T-helper 2 cell treated with Interferon-gamma antibody and Interleukin-4, amounts not matched to agents 5 μg/mL and 100 μg/mL, for 36 hours (primary cell): ENCODE measurements at places on chromosomes 11 and 22.

GRCh38 chr11:76798671-76799065, 15.5 kb downstream of the TSKU start:
- H3K27me3 ChIP-seq: no peaks in the 10 kb centered on the region
- no peak overlapping the region for H3K27ac ChIP-seq
- H3K4me1 ChIP-seq: peaks cover 9% of the 10 kb centered on the region
- peak overlapping the region; percentile 0 for H3K4me3 ChIP-seq
- no peak for DNase-seq

DNA sequence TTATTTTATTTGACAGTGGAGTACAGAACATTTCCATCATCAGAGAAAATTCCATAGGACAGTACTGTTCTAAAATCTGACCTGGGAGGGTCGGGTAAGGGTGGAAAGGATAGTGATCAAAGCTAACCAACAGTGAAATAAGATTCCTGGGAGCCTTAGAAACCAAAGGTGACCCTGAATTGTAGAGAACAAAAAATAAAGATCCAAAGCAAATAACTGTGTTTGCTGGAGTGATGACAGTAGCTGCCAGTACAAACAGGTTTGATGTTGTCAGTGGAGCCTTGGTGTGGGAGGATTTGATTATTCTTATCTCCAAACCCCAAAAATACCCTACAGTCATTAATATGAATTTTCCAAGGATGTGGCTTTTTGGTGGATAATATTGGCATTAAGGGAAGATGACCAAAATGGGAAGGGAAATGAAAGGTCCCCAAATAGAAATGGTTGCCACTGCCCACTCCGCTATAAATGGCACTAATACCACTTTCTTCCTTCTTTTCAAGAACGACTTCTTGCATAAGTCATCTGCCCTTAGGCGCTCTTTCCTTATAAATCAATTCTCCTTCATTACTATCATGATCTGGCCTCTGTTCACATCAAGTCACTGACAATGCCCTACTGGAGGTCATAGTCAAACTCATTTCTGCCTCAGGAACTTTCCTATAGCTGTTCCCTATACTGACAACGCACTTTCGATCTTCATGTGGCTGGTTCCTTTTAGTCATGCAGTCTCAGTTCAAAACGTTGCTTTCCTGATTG, 44.4 kb downstream of the EHF start:
- H3K27me3 ChIP-seq: peaks cover 43% of the 10 kb centered on the region
- H3K36me3 ChIP-seq: no peaks in the 10 kb centered on the region
- H3K4me3 ChIP-seq: no peak overlapping the region
- H3K27ac ChIP-seq: no peak overlapping the region
- H3K4me1 ChIP-seq: peaks cover 3% of the 10 kb centered on the region

DNA sequence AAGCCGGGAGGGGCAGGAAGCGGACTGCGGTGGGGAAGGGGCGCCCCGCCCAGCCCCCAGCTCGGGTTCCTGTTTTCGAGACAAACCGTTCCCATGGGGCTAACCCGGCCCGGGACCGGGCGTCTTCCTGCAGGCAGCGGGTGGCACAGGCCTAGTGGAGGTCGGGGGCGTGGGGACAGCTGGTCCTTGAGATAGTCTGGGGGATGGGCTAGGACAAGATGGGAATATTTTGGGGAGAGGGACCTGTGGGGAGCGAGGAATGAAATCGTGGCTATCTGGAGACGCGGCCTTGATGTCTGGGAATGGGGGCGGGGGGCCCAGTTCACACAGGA, 1.2 kb upstream of the RASGRP2 start:
- peak overlapping the region; percentile 94 for H3K4me3 ChIP-seq
- no peaks in the 10 kb centered on the region for H3K27me3 ChIP-seq
- DNase-seq: peak; percentile 72

- no peaks in the 10 kb centered on the region for H3K36me3 ChIP-seq
- H3K4me3 ChIP-seq: no peak overlapping the region
- H3K27me3 ChIP-seq: no peaks in the 10 kb centered on the region
- peaks cover 20% of the 10 kb centered on the region for H3K4me1 ChIP-seq
- no peak for DNase-seq
Measured at GRCh38 chr11:18772211-18772610, 19.4 kb downstream of the PTPN5 start.

GRCh38 chr11:60944490-60945294, 7.3 kb downstream of the SLC15A3 start:
- no peaks in the 10 kb centered on the region for H3K36me3 ChIP-seq
- H3K4me1 ChIP-seq: peaks cover 6% of the 10 kb centered on the region
- peaks cover 20% of the 10 kb centered on the region for H3K27me3 ChIP-seq
- DNase-seq: no peak
- H3K4me3 ChIP-seq: no peak overlapping the region

DNA sequence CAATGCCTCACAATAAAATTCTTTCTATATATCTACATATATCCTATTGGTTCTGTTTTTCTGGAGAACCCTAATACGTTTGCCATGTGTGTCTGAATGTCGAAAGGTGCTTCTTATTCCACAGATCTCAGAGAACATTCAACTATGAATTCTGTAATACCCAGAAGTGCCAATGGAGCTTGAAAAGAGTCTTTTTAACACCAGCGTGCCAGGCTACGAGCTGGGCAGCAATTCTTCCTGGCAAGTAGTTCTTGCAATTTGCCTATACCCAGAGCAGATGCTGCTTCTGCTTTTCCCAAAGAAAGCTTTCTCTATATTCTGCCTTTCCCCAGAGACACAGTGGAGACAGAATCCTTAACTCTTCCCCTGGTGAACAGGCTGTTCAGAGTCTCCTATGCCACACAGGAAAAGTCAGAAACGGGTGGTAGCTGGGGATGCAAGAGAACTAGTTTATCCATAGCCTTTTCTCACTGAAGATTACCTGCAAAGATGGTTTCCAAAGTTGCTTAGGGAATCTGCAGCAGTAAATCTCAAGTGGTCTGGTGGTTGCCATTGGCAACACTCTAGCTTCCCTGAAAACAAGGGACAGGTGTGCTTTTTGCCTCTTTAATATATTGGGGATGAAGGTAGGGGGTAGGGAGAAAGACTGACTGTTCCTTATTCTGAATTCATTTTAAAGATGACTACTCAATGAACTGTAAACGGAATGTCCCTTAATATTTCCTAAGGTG, 16.8 kb upstream of the PAFAH1B2 start:
- DNase-seq: no peak
- H3K27me3 ChIP-seq: peaks cover 24% of the 10 kb centered on the region
- H3K4me3 ChIP-seq: no peak overlapping the region
- H3K36me3 ChIP-seq: no peaks in the 10 kb centered on the region

DNA sequence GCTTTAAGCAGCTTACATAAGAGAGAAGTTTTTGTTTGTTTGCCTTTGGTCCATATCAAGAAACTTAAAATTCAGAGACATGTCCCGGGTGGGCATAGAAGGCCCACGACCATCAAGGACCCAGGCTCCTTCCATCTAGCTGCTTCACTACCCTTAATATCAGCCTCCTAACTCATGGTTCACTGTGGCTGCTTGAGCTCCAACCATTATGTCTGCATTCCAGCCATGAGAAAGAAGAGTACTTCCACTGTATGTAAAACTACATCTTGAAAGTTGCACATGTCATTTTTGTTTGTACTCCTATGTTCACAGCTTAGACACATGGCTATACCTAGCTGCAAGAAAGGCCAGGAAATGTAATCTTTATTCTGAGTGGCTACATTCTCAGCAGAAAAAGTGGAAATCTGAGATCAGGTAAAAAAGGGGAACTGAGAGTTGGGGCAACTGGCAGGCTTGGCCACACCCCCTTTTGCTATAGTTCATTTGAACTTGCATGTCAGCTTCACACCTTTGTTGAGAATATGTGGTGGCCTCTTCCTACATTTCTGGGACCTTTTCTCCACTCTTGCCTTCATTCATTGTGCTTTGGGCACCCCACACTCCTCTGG, 81.3 kb upstream of the TP53I11 start:
- no peak for DNase-seq
- no peak overlapping the region for H3K27ac ChIP-seq
- no peaks in the 10 kb centered on the region for H3K4me1 ChIP-seq
- H3K27me3 ChIP-seq: peaks cover 6% of the 10 kb centered on the region

DNA sequence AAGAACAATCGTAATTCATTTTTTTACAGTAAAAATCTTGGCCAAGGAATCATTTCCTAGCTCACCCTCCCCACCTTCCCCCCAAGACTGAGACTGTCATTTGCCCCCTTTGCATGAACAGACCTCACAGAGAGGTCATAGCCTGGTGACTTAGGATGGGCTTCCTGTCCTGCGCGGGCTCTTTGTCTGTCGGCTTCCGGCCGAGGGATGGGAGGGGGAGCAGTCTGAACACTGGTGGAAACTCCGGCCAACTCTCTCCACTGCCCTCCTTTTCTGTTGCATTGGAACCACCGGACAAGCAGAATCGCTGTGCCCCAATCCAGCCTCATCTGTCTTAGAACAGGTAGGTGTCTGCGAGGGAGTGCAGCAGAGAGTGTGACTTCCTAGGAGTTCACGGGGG, 41.7 kb downstream of the TEAD1 start:
- H3K36me3 ChIP-seq: no peaks in the 10 kb centered on the region
- DNase-seq: no peak
- H3K4me3 ChIP-seq: no peak overlapping the region
- peaks cover 12% of the 10 kb centered on the region for H3K4me1 ChIP-seq
- H3K27me3 ChIP-seq: peaks cover 70% of the 10 kb centered on the region
- no peak overlapping the region for H3K27ac ChIP-seq

DNA sequence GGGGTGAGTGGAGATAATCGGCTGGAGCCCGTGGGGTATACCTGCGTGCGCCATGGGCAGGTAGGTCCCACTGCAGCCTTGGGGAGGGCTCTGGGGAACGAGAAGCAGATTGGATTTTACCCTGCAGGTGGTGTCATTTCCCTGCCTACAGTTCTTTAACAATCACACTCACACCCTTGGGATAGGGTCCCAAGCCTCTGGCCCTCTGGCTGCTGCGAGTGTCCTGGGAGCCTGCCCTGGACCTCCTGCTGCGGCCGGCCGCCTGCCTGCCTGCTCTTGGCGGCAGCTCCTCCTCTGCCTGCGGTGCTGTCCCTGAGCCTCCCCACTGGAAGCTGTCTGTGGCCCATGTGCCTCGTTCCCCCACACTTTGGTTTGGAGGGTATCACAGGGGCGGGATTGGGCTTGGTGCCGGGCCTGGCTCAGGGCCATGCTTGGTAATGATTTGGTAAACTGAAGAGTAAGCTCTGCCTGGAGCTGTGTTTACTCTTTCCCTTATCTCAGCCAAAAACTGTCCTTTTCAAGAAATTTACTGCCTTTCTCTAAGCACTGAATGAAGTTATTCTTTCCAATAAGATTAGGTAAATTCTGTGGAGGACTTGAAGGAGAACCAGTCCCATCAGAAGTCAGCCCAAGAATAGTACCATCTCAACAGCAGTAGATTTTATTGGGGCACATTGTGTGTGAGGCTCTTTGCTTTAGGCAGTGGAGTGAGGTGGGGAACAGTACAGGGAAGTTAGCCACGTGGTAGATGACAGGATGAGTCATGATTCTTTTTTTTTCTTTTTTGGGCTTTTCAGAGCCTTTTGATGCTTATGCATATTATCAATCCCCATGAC, 53.7 kb downstream of the TBC1D22A start:
- H3K36me3 ChIP-seq: peaks cover 18% of the 10 kb centered on the region
- H3K4me3 ChIP-seq: no peak overlapping the region
- H3K27ac ChIP-seq: no peak overlapping the region
- DNase-seq: no peak
- no peaks in the 10 kb centered on the region for H3K27me3 ChIP-seq

- H3K36me3 ChIP-seq: no peaks in the 10 kb centered on the region
- H3K27ac ChIP-seq: no peak overlapping the region
- H3K4me3 ChIP-seq: no peak overlapping the region
Measured at GRCh38 chr11:14977101-14977880, 5.1 kb upstream of the CALCA start.

- no peaks in the 10 kb centered on the region for H3K36me3 ChIP-seq
- peaks cover 7% of the 10 kb centered on the region for H3K27me3 ChIP-seq
- no peak overlapping the region for H3K4me3 ChIP-seq
Measured at GRCh38 chr11:12075822-12076821, 34.3 kb upstream of the MICAL2 start.

DNA sequence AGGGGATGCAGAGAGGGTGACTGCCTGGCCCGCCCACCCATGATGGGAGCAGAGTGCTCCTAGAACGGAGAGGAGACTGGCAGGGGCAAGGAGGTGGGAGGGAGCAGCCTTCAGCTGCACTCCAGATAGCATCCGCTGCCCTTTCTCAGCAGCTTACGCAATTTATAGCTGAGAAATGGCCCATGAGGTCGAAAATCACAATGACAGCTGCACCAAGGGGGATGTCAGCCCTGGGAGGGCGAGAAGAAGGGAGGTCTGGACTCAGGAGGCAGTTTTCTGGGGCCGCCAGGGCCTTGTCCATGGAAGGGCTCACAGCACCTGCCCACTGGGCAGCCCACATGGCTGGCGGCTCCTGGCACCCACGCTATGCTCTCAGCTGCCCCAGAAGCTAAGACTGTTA, 17.6 kb upstream of the MOB2 start:
- no peak for DNase-seq
- H3K36me3 ChIP-seq: peaks cover 2% of the 10 kb centered on the region
- no peak overlapping the region for H3K27ac ChIP-seq
- no peak overlapping the region for H3K4me3 ChIP-seq
- no peaks in the 10 kb centered on the region for H3K4me1 ChIP-seq

GRCh38 chr11:86955361-86956120, at the start of gene FZD4:
TSS of gene FZD4 (minus strand) at chr11:86955395. CDS start at chr11:86955085, 310 bp downstream.
- H3K36me3 ChIP-seq: no peaks in the 10 kb centered on the region
- peaks cover 72% of the 10 kb centered on the region for H3K27me3 ChIP-seq
- H3K4me3 ChIP-seq: peak within 1 kb of the TSS; percentile 97
- DNase-seq: peak; percentile 75

DNA sequence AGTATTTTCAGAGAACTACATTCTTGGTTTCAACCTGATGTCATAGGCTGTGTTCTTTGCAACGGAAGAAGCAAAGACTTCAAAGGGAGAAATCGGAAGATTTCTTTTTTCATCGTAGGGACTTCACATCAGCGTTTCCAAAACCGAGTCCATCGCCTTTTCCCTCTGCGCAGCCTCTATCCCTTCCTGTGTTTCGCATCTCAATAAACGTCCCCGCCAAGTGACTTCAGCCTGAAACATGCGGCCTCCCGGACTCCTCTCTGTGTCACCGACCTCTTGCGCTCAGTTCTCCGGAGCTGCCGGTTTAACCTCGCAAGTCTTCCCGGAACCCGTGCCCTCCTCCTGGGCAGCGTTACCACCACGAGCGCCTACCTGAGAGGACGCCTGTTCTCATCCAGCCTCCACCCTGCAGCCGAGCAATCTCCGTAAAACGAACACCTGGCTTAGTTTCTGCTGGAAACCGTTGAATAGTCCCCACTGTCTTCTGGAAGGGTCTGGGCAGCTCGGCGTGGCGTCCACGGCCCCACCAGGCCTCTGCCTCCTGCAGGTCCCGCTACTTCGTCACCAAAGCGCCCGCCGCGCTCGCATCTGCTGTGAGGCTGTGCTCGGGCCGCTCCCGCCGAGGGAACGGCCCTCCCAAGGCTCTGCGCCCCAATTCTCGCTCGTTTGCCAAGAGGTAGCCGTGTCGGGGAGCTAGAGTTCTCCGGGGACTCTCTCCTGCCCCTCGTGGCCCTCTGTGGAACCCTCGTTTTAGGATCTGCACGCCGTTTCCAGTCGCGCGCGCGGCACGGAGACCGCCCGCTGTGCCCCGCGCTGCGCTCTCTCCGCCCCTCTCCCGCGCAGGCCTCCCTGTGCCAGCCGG, at the start of gene GLB1L3:
Gene GLB1L3, plus strand, starts transcription at position 846 of the 862 bp plus-strand sequence. CDS start 362 bp downstream, outside the sequence.
- H3K36me3 ChIP-seq: peaks cover 27% of the 10 kb centered on the region
- H3K27me3 ChIP-seq: peaks cover 2% of the 10 kb centered on the region
- DNase-seq: peak; percentile 79
- H3K27ac ChIP-seq: peak within 1 kb of the TSS; percentile 87
- peak within 1 kb of the TSS; percentile 89 for H3K4me3 ChIP-seq

GRCh38 chr11:10645212-10645795, 48.3 kb downstream of the IRAG1 start:
- H3K36me3 ChIP-seq: no peaks in the 10 kb centered on the region
- H3K4me1 ChIP-seq: peaks cover 5% of the 10 kb centered on the region
- no peak for DNase-seq
- no peak overlapping the region for H3K4me3 ChIP-seq
